Activated CD8-positive, alpha-beta memory T cell treated with anti-CD3 and anti-CD28 coated beads, Interleukin-2, amount 50 U/mL, for 48 hours (primary cell): ENCODE measurements at places on chromosomes 2 and 18.

DNA sequence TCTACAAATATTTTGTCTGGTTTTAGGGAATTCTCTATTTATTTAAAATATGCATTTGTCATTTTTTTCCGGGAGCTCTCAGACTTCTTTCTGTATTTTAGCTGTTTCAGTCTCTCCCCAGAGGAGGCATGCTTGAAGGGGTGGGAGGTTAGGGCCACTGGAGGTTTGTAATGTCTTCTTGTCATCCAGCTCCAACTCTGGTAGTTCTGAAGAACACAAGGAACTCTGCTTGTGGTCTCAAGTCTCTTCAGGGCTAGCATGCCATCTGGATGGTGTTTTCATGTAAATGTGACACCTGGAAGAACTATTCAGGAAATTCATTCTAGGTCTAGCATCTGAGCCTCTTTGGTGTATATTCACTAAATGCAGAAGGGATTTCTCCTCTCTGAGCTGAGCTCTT is 518.4 kb upstream of the DCC start:
- no peak for DNase-seq

DNA sequence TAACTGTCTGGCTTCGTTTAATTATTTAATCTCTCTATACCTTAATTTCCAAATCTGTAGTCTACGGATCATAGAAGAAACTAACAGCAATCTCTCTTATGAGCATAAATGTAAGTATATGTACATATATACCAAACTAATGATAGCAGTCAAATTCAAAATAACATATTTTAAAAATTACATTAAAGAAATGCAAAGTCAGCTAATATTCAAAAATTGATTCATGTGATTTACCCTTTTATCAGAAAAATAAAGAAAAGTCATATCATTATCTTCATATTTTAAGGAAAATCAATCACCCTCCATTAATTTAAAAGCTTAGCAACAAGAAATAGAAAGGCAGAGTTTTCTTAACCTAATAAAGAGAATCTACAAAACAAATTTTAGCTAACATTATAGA is 575.9 kb downstream of the IRS1 start:
- DNase-seq, result no peak

GRCh38 chr2:16633621-16634430 is 31.8 kb downstream of the CYRIA start:
- DNase-seq, result no peak

DNA sequence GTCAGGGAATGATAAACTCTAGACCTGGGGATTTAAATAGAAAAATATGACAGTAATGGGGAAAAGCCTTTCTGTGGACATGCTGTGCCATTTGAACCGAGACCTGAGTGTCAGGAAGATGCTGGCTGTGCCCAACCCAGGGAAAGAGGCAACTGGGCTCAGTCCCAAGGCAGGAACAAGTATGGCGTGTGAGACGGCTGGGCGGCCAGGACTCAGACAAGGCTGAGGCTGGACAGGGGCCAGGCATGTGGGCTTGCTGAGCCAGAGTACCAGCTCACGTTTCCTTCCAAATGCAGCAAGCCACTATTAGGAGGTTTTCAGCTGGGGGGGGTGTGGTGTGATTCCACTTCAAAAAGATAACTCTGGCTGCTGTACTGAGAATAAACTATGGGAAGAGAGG is 92.4 kb downstream of the INPP5D start:
- DNase-seq, result no peak

DNA sequence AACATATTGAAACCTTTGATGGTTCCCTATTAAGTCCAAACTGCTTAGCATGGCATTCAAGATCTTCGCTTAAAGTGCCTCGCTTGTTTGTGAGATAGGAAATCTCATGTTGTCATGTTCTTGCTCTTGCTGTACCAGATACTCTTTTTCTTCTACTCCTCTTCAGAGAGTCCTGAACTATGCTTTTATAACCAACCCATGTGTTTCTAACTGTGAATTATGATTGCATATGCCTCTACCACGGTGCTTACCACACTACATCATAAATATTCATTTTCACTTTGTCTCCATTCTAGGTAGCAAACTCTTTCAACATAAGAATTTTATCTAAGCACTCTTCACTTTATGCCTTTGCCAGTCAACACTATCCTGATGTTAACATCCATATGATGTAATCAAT is 23.6 kb downstream of the STAT4 start:
- no peak for DNase-seq

- DNase-seq, result no peak
Measured at GRCh38 chr18:37426586-37426985, 139.0 kb downstream of the CELF4 start.

- DNase-seq, result no peak
Measured at GRCh38 chr2:154527962-154528361, 170.5 kb upstream of the KCNJ3 start.

GRCh38 chr2:4272261-4272858 is 569.0 kb downstream of the DCDC2C start:
- no peak for DNase-seq

- DNase-seq, result peak; percentile 28
Measured at GRCh38 chr2:232889876-232890401, 19.9 kb downstream of the SNORC start.

DNA sequence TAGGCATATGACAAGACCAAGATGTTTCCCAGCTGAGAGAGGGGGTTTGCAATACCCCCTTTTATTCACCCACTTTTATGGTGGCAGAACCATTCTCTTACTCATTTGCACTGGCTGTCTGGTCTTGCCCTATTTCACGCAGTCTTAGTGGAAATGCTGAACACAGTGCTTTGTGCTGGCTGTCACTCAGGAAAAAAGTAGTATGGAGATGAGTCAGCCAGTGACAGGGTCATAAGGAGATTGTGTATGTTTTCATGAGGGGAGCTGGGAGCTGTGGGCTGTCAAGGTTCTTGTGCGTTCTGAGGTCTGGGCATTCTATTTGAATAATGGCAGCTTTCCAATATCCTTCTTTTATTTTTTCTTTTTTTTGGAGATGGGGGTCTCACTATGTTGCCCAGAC is 10.9 kb upstream of the CNRIP1 start:
- no peak for DNase-seq

- no peak for DNase-seq
Measured at GRCh38 chr18:9861157-9861556, 24.6 kb upstream of the TXNDC2 start.

GRCh38 chr2:207474863-207475485 is 54.8 kb upstream of the CREB1 start:
- no peak for DNase-seq

DNA sequence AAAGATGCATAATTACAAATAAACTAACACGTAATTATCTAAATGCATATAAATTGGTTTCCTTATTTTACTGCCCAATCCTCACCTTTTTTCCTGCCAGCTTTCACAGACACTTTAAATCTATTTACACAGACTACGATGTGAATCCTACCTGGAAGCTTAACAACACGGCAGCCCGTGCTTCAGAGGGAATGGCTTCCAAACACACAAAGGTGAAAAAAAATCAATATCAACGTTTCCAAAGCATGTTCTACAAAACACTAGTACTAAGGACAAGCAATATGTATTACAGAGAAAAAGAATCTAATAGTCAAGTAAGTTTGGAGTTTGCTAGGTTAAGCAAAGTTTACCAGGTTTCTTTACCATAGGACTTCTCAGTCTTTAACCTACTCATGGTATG is 4.4 kb downstream of the MAP4K3 start:
- no peak for DNase-seq

DNA sequence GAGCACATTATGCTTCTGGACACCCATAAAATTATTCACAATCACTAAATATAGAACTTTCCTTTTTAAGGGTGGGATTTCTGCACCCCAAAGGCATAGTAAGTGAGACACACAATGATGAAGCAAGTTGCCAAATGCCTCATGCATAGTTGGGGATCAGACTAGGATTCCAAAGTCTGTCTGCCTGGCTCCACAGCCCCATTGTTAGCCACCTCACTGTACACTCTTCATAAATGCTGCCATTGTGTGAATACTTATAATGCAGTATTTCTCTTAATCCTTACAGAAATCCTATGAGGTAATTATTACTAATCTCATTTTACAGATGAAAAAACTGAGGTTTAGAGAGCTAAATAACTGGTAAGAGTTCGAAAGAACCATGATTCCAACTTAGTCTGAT is 738.6 kb downstream of the ERBB4 start:
- DNase-seq, result no peak

DNA sequence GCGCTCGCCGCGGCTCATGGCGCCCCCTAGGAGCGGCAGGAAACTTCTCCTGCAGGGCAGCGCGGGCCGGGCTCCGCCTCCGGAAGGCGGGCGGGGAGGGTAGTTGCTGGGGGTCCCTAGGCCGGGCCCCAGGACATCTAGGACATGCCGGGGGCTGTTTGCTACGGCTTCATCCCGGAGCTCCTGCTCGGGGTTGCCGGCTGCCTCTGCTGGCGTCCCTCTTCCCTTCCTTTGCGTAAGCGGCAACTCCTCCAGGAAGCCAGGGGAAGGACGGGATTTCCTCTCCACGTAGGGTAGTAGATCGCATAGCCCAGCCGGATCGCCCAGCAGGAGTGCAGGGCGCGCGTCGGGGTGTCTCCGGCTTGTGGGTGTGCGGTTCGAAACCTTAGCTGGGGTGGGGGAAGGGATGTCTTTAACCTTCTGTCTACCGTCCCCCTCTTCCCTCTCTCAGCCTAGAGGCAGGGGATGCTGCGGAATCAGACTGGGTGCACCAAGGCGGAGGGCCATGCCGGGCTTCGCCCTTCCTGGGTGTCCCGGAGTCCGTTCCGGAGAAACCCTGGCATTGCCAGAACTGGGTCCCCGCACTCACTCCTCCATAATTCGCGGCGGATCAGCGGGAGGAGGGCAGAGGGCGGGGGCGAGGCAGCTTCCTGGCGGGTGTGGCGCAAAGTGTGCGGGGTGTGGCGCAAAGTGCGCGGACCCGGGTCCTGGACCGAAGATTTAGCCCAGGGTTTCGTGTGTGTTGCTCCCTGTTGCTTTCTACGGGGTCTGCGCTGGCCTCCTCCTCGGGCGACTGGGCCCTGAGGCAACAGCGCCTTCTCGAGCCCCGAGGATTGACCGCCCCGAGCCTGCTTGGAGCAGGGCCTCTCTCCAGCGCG is 12.2 kb upstream of the SKOR2 start:
- DNase-seq, result no peak

- no peak for DNase-seq
Measured at GRCh38 chr2:63790906-63791305, 50.8 kb upstream of the UGP2 start.

DNA sequence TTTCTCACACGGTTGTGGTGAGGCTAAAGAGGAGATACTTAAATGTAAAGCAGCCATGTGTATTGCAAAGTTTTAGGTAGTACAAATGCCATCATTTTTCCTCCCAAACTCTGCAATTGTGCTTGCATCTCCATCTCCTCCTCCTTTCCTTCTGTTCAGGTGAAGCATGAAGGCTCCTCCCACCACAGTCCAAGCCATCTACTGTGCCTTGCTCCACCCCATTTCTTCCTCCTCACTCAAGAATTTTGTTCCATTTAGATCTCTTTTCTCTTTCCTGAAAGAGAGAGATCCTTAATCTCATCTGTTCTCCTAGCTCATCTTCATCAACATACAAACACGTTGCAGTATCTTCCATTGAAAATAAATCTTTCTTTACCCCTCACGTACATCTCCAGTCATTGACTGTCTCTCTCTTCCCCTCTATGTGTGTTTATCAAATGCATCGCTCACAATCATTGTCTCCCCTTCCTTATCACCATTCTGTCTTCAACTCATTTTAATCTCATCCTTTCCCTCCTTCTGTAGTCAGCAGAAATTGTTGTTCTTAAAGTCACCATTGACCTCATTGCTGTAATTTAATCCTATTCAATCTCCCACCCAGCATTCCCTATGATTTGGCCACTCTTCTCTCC is 392.1 kb downstream of the RAD51AP2 start:
- no peak for DNase-seq

- DNase-seq, result no peak
Measured at GRCh38 chr2:56515399-56515798, 331.6 kb downstream of the CCDC85A start.

DNA sequence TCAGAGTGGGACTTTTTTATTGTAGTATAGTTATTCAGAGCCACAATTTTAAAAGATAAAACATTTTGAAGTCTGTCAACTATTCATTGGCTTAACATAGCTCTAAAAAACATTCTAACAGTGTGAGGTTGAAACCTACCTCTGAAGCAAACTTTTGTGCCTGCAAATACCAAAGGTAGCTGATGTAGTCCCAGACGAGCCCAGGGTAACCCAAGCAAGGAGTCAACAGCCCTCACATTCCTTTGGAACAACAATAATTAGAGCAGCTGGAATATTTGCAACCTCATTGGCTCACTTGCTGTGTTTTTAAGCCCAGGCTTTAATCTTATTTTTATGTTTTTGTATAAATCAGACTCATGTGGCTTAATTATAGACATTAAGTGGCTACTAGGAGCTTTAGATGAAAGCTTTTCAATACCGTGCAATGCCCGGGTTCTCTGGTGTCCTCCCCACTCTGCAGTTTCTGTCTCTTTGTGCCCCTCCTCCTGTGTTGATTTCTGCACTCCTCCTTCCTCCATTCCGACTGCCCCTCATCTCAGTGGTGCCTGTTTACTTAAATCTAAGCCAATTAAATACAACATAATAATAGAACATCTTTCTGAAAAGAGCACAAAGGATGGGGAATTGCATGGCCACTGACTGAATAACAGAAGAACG is 157.9 kb upstream of the UNC80 start:
- DNase-seq, result no peak

DNA sequence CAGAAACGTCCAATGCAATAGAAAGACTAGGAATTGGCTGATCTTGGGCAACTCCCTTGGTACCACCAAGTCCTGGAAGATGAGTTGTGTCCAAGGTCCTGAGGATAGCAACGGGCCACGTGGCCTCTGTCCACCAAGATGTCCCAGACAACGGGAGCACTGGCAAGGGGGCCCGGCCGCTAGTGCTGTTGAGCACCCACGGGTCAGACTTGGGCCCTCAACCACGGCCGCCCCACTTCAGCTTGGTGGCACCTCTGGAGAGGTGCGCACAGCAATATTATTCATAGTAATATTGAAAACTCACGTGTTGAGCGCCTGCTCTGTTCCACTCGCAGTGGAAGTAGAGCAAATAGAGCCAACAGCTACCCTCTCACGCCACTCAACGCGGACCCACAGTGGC is 19.0 kb downstream of the PASK start:
- DNase-seq, result no peak

GRCh38 chr2:211435331-211435730 is 878.9 kb downstream of the CPS1 start:
- DNase-seq, result no peak

GRCh38 chr18:3401669-3402620 is 48.0 kb upstream of the TGIF1 start:
- no peak for DNase-seq

DNA sequence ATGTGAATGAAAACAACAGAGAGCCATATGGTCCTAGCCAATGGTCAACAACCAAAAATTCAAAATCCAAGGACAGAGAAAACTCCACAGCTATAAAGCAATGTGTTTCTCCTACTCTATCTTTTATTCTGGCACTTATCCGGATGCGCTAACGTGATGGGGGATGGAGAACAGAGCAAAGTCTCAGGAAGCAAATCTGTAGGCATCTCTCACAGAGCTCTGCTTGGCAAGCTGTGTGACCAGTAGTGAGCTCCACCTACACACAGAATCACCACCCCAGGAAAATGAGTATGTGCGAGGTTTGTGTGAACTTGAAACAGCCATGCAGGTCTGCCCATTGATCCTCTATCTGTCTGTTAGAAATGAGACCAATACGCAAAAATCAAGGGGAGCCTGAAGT is 584.3 kb downstream of the BCL11A start:
- no peak for DNase-seq
